ENCODE measurements at places on chromosomes 12 and 14.

- no peak for DNase-seq
Observed at GRCh38 chr12:47909839-47910465, 5.2 kb upstream of the VDR start.

DNA sequence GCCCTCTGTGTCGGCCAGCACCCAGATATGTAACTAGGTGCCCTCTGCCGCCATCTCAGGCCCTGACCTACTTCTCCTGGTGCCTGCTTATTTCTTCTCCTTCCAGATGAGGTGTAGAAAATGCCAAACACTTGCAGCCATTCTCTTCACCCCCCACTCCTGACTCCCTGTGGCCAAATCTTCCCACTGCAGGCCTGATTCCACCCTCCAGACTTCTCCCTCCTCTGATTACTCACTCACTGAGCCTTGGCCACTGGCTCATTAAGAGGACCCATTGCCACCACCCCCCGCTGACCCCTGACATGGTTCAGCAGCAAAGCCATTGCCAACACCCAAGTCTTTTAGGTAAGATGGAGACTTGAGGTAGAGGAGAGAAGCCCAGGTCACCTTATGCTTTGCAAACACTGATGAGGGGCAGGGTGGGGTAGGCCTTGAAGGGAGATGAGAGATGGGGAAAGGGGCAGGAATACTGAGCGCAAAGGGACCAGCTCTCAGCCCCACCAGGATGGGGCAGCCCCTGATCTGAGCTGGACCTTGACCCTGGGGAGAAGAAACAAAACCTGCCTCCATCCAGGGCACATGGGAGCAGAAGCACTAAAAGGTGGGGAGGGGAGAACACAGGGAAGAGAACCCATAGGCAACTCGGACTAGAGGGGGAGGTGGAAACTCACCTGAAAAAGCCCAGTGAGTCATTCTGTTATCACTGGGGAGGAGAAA, 25.1 kb upstream of the ANO2 start:
- no peak for DNase-seq

DNA sequence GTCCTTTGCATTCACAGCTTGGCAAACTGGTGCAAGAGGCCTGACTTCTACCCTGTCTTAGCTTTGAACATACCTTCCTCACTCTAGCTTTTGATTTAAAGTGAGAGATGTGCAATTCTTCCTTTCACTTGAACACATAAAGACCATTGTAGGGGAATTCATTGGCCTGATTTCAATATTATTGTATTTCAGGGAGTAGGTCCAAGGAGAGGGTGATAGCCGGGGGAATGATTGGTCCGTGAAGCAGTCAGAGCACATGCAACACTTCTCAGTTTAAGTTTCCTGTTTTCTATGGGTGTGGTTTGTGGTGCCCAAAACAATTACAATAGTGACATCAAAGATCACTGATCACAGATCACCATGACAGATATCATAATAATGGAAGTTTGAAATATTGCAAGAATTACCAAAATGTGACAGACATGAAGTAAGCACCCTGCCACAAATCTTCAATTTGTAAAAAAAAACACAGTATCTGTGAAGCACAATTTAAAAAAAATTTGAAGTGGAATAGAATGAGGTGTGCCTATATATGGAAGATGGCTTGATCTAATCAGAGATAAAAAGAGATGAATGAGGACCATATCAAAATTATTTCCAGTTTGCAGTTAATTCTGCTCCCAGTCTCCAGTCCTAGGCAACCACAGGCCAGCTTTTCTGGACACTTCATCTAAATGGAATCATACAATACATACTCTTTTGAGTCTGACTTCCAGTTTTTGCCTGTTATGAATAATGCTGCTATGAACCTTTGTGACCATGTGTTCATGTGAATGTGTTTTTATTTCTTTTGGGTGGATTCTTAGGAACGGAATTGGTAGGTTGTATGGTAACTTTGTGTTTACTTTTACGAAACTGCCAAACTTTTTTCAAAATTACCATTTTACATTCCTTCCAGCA, 23.2 kb downstream of the BORCS5 start:
- DNase-seq: no peak

DNA sequence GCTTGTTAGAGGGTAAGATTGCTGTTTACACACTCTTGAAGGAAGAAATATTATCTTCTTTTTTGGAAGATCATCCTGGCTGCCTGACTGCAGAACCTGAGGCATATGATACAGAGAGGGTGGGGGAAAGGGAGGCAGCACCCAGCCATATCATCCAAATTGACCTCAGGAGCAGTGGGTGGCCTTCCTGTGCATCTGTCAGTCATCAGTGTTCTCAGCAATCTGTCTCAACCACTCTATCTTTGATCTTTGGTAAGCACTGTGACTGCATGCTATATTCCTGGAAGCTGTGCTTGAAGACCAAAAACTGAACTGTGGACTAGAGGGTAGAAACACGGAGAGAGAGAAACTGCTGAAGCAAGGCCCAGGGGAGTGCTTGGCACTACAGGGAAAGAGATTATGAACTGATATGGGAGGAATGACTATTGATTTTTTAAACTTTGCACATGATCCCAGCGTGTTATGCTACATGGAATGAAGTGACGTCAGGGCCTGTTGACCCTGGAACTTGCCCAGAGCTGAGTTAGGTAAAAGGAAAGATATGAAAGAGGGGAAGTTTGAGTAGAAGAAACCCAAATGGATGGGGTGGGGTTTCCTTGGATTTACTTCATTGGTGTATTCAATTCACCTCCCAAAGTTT, 171.5 kb downstream of the ASCL1 start:
- no peak for DNase-seq

DNA sequence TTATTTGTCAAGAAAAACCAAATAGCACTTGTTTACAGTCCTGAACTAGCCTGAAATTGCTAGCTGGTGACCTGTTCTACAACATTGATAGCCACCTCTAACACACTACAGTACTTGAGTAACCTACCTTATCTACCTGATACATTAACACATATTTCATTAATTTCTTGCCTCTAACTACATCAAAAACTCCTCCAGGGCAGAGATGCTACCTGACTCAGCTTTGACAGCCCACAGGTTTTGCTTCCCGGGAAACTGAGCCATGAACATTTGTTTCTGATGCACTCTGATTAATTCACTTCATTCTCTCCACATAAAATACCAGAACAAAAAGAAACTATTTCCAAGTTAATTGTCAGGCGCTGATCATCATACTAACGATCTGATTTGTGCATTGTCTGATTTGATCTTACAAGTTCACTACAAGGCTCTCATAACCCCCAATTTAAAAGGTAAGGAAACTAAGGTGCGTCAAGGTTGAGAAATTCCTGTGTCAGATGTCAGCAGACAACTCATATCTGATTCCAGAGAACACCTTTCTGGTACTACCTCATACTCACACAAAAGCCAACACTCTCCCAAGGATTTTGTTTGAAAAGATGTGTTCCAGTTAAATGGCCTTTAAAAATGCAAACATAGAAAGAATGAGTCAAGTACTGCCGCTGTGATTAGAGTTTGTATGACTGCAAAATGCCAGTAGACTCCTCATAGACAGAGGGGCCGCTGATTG, 768.7 kb downstream of the BCL11B start:
- DNase-seq: no peak

DNA sequence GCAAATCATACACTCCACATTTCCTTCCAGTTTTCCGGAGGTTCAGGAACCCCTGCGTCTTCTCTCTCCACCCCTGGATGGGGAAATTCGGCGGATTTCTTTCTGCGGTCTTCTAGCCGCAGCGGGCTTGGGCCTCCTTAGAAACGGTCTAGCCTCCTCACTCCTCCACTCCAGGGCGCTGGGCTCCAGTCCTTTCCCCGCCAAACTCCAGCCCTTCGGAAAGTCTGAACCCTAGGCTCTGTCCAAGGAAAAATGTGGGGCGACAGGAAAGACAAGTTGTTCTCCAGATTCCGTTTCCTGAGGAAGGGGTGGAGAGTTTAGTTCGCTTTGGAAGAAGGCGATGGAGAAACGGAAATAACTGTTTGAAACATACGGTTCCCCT, 1.4 kb upstream of the HOXC10 start:
- DNase-seq: no peak

DNA sequence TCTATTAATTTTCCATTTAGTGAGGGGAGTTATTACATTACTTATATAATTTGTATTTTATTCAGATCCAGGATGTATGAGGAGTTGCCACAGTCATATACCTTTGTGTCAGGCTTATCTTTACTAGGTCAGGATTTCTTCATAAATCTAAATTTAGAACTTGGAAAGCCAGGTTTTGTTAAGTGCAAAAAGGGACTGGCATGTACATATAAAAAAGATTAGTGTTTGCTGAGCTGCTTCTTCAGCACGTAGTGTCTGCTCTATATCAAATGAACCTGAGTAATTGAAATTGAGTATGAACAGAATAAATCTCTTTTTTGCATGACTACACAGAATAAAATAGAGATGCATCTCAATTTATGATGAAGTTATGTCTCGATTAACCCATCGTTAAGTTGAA, 157.4 kb downstream of the NUBPL start:
- DNase-seq: no peak

DNA sequence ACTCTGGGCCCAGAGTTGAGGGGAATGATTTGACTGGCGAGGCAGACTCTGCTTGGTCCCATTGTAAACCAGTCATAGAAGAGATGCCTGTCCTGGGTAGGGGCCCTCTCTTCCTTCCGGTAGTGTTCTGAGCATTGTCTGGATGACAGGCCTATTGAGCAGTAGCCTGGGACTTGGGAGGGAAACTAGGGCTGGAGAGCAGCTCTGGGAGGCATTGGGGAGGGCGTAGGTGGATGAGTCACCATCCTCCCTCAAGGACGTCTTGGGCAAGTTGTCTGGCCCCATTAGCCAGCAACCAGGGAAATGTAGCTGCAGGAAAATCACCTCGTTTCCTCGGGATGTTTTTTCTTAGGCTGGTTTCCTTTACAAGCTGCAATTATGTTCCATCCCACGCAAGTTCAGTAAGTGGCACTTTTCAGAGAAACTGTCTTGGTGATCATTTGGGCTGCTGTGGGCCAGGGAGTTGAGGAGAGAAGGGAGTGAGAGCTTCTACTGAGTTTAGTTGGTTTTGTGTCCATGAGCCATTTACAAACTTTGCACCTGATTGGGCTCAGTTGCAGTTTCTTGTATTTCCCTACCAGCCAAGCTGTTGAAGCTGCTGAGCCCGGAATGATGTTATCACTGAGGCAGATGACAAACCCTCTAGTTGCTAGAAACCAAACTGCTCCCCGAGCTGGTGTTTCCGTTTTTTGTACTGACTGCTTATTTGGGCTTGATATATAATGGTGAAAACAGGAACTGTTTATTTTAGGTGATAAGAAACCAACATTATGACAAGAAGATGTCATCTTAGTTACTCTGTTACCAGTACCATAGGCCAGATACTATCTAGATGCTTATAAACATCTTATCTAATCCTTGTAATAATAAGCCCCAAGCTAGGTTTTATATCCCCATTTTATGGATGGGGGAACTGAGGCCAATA, 147.6 kb downstream of the CHST11 start:
- peak; percentile 83 for DNase-seq

DNA sequence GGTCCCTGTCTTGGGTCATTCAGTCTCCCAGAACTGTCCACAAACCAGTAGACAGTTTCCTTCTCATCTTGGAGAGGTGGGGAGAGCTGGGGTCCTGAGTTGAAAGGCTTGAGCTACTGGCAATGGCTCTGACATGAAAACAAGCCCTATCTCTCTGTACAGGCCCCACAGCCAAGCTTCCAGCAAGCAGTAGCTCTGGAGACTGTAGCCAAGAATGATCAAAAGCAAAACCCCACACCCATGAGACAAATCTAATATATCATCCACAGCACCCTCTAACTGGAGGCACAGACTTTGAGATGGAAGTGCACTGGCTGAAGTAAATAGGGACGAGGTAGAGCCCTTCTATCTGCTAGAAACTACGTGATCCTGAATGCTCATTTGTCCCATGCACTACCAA, 40.9 kb downstream of the RERG start:
- no peak for DNase-seq

DNA sequence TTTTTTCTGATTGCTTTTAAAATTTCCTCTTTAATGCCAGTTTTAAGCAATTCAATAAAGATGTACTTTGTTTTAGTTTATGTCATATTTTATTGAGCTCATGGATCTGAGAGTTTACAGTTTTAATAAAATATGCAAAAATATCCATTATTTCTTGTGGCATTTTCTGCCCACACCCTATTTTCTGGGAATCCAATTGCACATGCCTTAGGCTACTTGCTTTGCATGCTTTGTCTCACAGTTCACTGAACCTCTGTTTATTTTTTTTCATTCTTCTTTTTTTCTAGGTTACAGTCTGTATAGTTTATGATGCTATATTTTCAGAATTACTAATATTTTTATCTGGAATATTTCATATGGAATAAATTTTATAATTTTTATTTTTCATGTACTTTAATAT, 1258.0 kb downstream of the FSCB start:
- DNase-seq: no peak

GRCh38 chr14:23431486-23431885, 4.0 kb downstream of the MYH7 start:
- DNase-seq: no peak

DNA sequence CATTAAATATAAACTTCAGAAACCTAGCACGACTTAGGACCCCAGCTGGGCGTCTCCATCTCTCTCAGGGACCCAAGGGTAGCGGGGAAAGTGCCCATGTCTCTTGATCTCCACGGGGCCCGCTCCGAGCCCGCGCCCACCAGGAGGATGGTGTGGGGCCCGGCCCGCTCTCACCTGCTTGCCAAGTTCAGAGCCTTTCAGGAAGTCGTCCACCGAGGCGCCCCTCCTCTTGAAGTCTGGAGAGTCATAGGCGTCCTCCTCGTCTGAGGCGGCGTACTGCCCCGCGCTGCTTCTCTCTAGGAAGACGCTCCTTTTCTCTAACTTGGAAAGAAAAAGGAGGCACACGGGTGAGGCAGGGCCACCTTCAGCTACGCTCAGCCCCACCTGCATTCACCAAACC, 96.9 kb downstream of the PIWIL1 start:
- DNase-seq: no peak

DNA sequence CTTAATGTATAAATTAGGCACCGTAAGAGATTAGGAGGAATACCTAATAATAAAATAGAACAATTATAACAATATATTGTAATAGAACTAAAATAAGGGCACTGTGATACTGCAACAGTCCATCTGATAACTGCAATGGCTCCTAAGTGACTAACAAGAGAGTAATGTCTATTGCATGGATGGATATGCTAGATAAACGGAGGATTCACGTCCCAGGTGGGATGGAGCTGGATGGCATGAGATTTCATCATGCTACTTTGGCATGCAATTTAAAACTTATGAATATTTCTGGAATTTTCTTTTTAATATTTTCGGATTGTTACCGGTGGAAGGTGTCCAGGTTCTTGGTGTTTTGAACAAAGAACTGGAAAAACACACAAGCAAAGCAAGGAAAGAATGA, 2.2 kb upstream of the TMEM19 start:
- DNase-seq: no peak

- DNase-seq: peak; percentile 3
Observed at GRCh38 chr12:62123721-62124203, 136.4 kb upstream of the USP15 start.

Data from amniotic stem cell (primary cell).